ENCODE measurements at places on chromosomes 6 and 20.

GRCh38 chr6:77025736-77026223, 437.5 kb downstream of the HTR1B start:
- H3K27ac ChIP-seq, result no peak overlapping the region
- no peak for DNase-seq
- H3K4me3 ChIP-seq, result no peak overlapping the region
- no peaks in the 10 kb centered on the region for H3K27me3 ChIP-seq
- H3K4me1 ChIP-seq, result no peaks in the 10 kb centered on the region

GRCh38 chr6:136251394-136251793, 1.3 kb upstream of the MTFR2 start:
- no peaks in the 10 kb centered on the region for H3K36me3 ChIP-seq
- H3K27ac ChIP-seq, result no peak overlapping the region
- no peak overlapping the region for H3K4me3 ChIP-seq
- DNase-seq, result no peak

DNA sequence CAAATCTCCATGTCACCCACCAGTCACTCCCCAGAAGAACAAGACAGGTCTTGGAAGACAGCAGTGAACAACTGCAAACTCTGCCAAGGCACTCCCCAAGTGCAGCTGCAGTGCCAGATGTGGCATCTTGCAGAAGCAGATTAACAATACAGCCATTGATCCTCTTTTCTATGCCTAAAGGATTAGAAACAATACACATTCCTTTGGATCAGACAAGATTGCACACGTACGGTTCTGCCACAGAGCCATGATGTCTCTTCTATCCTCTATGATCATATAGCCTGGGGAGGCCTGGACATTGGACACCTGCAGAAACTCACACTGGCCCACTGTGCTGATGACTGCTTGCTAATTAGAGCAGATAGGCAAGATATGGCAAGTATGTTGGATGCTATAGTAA, 155.9 kb downstream of the MYLK4 start:
- H3K36me3 ChIP-seq, result no peaks in the 10 kb centered on the region
- no peaks in the 10 kb centered on the region for H3K4me1 ChIP-seq
- no peak overlapping the region for H3K27ac ChIP-seq

DNA sequence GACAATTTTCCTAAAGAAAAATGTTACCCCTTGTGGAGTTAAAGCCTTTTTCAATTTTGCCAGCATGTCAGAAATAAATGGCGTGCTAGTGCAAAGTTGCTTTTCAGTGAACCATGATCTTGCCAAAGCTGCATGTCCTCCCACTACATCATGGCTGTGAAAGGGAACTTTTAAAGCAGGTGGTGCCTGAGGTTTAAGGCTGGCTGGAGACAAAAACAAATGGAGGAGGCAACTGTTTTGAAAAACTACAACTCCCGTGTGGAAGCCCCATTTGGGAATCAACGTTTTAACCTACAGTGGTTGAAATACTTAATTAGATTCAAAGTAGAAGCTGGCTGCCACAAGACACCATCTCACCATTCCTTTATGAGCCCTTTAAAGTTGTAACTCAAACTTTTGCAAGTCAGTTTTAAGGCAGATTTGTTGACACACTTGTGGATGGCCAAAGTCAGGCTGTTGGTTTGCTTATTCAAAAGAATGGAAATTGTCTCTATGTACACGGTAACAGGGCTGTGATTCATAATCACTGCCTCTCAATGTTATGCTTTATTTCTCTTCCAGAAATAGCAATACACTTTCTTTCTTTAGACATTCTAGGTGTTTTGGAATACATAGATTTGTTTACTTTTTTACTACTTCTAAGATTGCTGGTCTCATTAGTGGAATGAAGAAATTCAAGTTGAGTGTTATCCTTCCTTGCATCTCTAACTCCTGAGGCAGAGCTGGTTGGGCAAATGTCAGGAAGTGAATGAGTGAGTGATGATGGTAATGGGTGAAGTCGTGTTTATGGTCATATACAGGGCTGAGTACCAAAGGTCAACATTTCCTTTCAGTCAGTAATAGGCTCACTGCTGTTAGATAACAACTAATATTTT, 196.4 kb upstream of the GMDS start:
- no peak for DNase-seq
- no peaks in the 10 kb centered on the region for H3K4me1 ChIP-seq
- H3K27ac ChIP-seq, result no peak overlapping the region
- no peaks in the 10 kb centered on the region for H3K27me3 ChIP-seq
- H3K4me3 ChIP-seq, result no peak overlapping the region

DNA sequence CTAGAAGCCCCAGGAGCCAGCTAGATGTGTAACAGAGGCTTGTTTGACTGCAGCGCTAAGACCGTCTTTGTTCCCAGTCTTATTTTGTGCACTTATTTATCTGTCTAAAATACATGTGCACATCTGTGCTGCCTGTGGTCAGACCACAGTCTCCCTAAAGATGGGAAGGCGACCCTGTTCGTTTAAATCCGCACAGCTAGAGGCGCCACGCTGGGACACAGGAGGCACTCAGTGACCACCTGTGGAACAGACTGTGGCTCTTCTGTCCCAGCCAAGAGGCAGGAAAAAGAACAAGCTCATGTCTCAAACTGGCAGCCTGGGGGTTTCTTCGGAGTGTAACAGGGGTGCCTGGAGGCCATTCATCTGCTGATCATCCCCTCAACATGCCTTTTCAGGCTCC, 66.8 kb downstream of the CPNE5 start:
- H3K4me3 ChIP-seq, result no peak overlapping the region
- H3K36me3 ChIP-seq, result no peaks in the 10 kb centered on the region
- no peaks in the 10 kb centered on the region for H3K27me3 ChIP-seq
- H3K27ac ChIP-seq, result no peak overlapping the region

GRCh38 chr20:40493071-40493470, 196.0 kb downstream of the MAFB start:
- H3K27me3 ChIP-seq, result no peaks in the 10 kb centered on the region
- H3K4me1 ChIP-seq, result no peaks in the 10 kb centered on the region
- H3K36me3 ChIP-seq, result no peaks in the 10 kb centered on the region
- DNase-seq, result no peak
- no peak overlapping the region for H3K27ac ChIP-seq

GRCh38 chr6:135449246-135449645, 48.3 kb downstream of the AHI1 start:
- H3K27ac ChIP-seq, result no peak overlapping the region
- no peak overlapping the region for H3K4me3 ChIP-seq
- no peaks in the 10 kb centered on the region for H3K4me1 ChIP-seq
- no peak for DNase-seq
- no peaks in the 10 kb centered on the region for H3K36me3 ChIP-seq

DNA sequence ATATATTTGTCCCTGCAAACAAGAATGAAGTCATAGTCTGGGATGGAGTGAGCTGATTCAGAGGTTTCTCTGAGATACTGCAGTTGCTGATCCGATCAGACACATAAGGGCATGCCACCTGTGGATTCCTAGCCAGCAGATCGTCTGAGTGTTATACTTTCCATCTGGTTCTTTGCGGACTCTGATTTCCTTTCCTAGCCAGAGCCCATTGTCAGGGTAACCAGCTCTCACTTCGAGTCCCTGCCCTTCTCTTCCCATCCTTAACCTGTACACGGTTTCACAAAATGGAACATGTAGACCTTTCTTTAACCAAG, 100.9 kb downstream of the TMEM200A start:
- DNase-seq, result no peak
- no peaks in the 10 kb centered on the region for H3K27me3 ChIP-seq
- H3K4me3 ChIP-seq, result no peak overlapping the region
- H3K36me3 ChIP-seq, result no peaks in the 10 kb centered on the region

DNA sequence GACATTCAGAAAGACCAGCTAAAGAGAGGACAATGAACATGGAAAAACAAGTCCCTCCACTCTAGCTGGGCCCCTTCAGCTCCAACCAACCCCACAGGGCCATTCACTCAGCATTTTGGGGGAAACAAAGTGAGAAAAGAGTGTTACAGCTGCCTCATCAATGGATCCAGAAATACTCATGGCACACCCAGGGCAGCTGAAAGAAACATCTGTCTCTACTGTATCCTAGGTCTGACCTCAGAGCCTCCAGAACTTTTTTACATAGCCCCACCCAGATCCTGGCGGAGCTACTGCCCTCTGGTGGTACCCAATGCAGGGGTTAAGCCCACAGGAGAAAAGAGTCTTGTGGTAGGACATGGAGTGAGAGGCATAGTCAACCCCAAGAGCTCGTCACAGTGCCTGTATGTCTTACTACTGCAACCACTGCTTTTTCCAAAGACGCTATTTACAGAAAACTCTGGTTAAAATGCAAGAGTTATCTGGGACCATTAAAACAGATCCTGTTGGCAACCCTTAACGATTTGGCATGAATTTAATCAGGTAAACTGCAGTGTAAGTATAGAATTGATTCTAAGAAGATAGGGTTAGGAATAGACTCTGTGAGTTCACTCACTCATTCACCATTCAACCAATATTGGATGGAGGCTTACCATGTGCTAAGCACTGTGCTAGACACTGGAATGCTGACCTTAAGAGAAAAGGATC, 37.4 kb upstream of the FAM83C start:
- H3K27me3 ChIP-seq, result no peaks in the 10 kb centered on the region
- H3K27ac ChIP-seq, result no peak overlapping the region
- H3K36me3 ChIP-seq, result no peaks in the 10 kb centered on the region
- H3K4me1 ChIP-seq, result peaks cover 9% of the 10 kb centered on the region
- DNase-seq, result no peak

DNA sequence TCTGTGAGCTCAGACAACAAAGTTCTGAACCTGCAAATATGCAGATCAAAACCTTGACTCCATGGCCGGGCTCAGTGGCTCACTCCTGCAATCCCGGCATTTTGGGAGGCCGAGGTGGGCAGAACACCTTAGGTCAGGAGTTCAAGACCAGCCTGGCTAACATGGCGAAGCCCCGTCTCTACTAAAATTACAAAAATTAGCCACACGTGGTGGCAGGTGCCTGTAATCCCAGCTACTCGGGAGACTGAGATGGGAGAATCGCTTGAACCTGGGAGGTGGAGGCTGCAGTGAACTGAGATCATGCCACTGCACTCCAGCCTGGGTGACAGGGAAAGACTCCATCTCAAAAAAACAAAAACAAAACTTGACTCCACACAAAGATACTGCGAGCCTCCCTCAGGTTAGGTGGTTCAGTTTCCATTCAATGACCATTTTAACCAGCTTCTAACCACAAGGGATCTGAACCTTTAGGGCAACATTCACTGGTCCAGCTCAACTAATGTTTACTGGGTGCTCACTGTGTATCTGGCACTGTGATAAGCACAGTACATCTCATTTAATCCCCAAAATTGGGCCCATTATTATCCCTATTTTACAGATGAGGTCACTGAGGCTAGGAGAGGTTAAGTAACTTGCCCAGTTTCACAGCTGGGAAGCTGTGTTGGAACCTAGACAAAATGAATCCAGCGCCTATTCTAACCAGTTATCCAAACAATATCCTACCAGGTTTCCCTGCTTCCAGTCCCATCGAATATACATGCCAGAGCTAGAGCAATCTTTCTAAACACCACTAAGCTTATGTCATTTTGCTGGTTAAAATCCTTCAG, 1.8 kb downstream of the SNRPB start:
- H3K4me1 ChIP-seq, result peaks cover 25% of the 10 kb centered on the region
- H3K27me3 ChIP-seq, result no peaks in the 10 kb centered on the region
- DNase-seq, result no peak
- no peaks in the 10 kb centered on the region for H3K36me3 ChIP-seq
- H3K27ac ChIP-seq, result no peak overlapping the region
- H3K4me3 ChIP-seq, result peak overlapping the region; percentile 80

DNA sequence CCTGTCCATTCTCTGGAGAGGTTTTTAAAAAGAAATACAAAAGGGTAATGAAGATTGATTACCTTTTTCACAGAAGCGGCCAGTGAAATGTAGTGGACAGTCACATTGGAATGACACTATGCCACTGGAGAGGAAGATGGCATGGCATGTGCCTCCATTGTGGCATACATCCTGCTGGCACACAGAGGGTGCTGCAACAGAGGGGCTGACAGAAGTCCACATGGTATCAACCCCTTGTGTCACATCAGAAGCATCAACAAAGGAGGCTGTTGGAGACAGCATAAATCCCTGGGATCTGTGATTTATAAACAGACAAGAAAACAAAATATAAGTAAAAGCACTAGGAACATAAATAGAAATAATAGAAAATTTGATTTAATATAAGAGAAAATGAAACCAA, 594.9 kb downstream of the PHF3 start:
- H3K27ac ChIP-seq, result no peak overlapping the region
- no peaks in the 10 kb centered on the region for H3K4me1 ChIP-seq
- H3K36me3 ChIP-seq, result no peaks in the 10 kb centered on the region
- no peak overlapping the region for H3K4me3 ChIP-seq

GRCh38 chr6:99232056-99232455, 117.4 kb downstream of the FAXC start:
- no peaks in the 10 kb centered on the region for H3K27me3 ChIP-seq
- no peak overlapping the region for H3K4me3 ChIP-seq
- H3K36me3 ChIP-seq, result no peaks in the 10 kb centered on the region

DNA sequence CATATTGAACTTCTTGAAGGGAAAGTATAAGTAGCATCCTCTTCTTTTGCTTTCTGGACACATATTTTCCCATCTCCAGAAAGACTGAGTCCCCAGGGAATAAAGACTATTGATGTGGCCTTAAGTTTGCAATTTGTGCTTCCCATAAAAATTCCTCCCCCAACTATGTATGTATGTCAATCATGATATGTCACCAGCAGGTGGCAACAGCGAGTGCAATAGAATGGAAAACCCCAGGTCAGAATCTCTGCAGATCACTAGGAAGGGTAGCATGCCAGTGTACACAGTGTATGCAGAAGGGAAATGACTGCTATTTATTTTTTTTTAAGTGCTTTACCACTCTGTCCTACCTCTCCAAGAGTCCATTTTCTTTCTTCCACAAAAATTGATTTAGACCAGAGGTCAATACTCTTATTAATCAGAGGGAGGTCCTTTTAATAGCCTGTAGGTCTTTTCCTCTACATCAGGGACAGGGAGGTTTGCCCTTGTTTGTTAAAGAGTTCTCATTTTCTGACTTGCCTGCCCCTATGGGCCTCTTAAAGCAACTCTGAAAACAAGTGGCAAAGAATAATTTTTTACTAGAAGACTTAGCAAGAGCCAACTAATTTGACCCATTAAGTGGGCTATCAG, 61.4 kb downstream of the BMP2 start:
- DNase-seq, result no peak
- H3K27ac ChIP-seq, result no peak overlapping the region
- no peaks in the 10 kb centered on the region for H3K4me1 ChIP-seq
- H3K4me3 ChIP-seq, result no peak overlapping the region
- no peaks in the 10 kb centered on the region for H3K27me3 ChIP-seq

- no peaks in the 10 kb centered on the region for H3K27me3 ChIP-seq
- no peak for DNase-seq
- no peak overlapping the region for H3K4me3 ChIP-seq
Observed at GRCh38 chr20:35515949-35516645, 13.4 kb downstream of the C20orf173 start.

DNA sequence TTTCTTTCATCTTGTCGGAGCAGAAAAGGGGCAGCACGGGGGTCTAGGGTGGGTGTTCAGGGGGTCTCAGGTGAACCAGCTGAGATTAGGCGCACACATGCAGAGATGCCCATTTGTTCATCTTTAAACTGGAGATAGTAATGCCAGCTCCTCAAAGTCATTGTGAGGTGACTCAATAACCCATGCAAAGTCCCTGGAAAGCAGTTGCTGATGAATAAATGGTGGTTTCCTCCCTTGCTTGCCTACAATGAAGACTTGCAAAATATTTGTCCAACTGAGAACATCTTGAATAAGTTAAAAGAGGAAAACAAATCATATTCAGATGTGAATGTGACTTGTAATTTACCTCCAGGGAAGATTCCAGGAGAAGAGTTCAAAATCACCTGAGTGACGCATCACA, 206.9 kb downstream of the LY86 start:
- no peak for DNase-seq
- H3K27me3 ChIP-seq, result no peaks in the 10 kb centered on the region
- H3K4me1 ChIP-seq, result no peaks in the 10 kb centered on the region
- H3K36me3 ChIP-seq, result no peaks in the 10 kb centered on the region

All from vagina (tissue), 2 donors.